Mucosa of descending colon (tissue), 3 donors: ENCODE measurements at places on chromosomes 6 and 20. TPM values are rescaled to one million over a fixed set of nuclear protein-coding genes. Genes with fewer than 3 reads are reported as not detected.

GRCh38 chr6:25387483-25387882 lies 108.3 kb downstream of the CARMIL1 start:
- no peak for DNase-seq

GRCh38 chr20:13844296-13844695 lies 59.5 kb downstream of the NDUFAF5 start:
- DNase-seq, result no peak

DNA sequence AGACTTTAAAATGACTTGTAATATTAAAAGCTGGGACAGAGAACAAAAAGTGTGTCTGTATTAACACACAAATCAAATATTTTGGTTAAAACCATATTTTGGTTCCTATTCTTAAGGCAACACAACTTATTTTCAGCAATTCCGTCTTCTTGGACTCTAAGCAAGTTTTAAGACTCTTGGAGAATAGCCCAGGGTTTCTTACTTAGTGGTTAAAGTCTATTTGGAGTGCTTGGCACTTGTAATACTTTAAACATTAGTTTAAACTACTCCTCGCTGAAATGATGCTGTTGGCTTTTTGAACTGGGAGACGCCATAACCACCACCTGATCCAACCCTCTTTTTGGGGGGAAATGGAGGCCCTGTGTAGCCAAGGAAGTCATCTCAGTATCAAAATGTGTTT lies 109.7 kb upstream of the GMDS start:
- DNase-seq, result no peak

- no peak for DNase-seq
Measured at GRCh38 chr6:54267798-54268197, 40.4 kb upstream of the TINAG start.

GRCh38 chr20:48629069-48629959 lies 198.5 kb downstream of the PREX1 start:
- no peak for DNase-seq

DNA sequence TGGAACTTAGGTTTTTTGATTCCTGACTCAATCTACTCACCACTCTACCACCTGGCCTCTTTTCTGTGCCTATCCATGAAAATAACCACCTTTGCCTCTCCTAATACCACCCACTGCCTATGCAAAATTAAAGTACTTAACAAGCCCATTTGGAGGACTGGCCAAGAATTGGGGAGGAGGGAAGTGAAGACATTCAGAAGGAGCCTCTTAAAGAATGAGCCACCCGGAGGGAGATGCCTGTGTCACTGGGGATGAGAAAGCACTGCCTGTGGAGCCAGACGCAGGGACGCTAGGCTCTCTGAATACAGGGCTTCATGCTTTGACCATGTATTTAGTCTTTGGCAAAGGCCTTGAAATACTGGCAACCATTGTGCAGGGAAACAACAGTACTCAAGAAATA lies 40.0 kb upstream of the MRPS10 start:
- no peak for DNase-seq

GRCh38 chr20:3784863-3785239 lies 1.7 kb downstream of the CENPB start:
- DNase-seq, result no peak

- no peak for DNase-seq
Measured at GRCh38 chr6:43339168-43339567, 30.3 kb downstream of the ZNF318 start.

Gene PGBD1
- total RNA-seq, result 1.9 TPM

DNA sequence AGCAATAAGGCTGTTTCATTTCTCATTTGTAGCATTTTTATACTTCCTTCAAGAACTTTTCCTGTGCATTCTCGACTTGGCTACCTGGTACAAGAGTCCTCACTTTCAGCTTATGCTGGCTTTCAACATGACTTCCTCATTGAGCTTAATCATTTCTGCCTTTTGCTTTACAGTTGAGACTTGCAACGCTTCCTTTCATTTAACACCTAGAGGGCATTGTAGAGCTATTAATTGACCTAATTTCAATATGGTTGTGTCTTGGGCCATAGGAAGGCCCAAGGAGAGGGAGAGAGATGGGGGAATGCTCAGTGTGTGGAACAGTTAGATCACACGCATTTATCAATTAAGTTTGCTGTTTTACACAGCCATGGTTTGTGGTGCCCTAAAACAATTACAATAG lies 37.2 kb downstream of the SLC22A2 start:
- DNase-seq, result no peak

Gene CHRNA4
- not detected for total RNA-seq

DNA sequence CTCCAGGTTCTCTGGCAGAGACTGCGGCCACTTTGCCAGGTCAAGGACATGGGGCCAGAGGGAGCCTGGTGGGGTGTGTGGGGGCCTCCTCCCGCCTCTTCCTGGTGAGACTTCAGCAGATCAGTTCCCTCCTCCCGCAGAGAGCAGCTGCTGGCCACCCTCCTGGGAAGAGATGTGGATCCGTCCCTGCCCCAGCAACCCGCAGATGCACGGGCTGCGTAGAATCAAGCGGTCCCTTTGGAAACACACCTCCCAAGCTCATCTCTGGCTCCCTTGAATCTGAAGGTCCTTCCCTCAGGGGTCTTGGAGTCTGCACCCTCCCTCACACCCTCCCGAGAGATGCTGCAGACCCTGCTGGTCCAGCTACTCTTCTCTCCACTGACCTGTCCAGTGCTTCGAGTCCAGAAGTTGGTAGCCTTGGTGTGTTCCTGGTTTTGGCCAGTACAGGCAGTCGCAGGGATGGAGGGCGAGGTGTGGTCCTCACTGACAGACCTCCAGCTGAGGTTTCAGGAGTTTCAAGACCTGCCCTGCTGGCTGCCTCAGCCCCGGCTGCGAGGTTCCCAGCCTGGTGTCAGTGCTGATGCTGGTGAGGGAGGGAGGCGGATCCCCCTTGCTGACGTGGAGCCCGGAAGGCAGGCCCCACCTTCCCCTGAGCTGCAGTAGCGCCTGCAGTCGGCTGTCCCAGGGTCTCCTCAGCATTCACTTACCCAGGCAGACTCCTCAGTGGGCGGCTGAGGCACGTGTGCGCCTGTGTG lies at the start of gene NPBWR2:
Gene NPBWR2 (minus strand): TSS at position 585 of the 755 bp plus-strand sequence. CDS start 734 bp downstream, outside the sequence.
- peak; percentile 40 for DNase-seq

DNA sequence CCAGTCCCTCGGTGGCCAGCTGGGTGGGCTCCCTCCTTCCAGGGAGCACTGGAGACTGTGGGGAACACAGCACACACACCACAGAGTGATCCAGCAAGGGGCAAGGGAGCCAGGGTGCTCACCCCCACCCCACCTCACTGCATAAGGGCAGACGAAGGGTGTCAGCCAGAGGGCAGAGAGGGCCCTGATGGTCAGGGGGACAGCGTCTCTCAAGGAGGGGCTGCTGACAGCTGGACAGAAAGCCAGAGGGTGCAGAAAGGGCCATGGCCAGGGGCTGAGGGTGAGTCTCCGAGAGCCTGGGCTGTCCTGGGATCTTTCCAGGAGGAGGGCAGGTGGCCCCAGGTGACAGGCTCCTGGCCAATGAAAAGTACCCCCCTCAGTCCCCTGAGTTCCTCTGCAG lies 73.4 kb upstream of the PMEPA1 start:
- no peak for DNase-seq

Gene CPXM1
- 1.7 TPM for total RNA-seq

DNA sequence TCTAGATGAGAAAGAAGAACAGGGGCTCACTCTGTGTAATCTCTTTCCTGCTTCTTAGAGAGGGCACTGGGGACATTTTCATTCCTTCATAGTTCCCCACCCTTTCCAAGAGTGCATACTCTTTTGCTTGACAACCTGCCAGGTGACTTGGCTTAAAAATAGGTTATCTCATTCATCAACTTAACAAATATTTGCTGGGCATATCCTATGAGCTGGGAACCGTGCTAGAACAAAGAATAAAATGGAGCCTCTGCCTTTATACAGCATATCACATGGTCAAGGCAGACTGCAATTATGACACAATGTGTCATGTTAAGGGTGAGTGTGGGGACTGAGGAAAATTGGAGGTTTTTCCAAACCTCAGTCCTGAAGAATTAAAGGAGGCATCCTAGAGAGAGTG lies 209.8 kb upstream of the FOXA2 start:
- DNase-seq, result no peak
